ENCODE measurements at places on chromosomes 12 and 14. TPM values are rescaled to one million over a fixed set of nuclear protein-coding genes. Genes with fewer than 3 reads are reported as not detected.

CIROP gene
- not detected for total RNA-seq

GRCh38 chr14:87170179-87170578 is 822.8 kb downstream of the GALC start:
- no peak for DNase-seq

GRCh38 chr14:61545726-61546455 is 149.4 kb upstream of the HIF1A start:
- DNase-seq = peak; percentile 60

GRCh38 chr12:110266381-110266960 is 14.6 kb upstream of the ATP2A2 start:
- DNase-seq = no peak

DNA sequence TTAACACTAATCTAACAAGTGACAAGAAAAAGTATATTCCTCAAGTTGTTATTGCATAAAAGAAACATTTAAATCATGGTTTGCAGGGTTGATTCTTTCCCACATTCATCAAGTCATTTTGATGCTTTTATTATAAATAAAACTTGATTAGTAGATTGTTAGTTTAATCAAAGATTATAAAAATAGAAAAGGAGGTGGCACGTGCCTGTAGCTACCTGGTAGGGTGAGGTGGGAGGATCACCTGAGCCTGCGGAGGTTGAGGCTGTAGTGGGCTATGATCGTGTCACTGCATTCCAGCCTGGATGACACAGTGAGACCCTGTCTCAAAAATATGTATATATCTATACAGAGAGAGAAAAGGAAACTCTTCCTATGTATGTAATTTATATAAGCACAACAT is 433.2 kb upstream of the RGS6 start:
- DNase-seq = no peak

GRCh38 chr12:84946753-84947152 is 34.2 kb upstream of the SLC6A15 start:
- no peak for DNase-seq

GRCh38 chr12:104282109-104282508 is 21.4 kb upstream of the EID3 start:
- no peak for DNase-seq

NFKBIA gene
- total RNA-seq = 107 TPM

GLIPR1L1 gene
- total RNA-seq = not detected

DNA sequence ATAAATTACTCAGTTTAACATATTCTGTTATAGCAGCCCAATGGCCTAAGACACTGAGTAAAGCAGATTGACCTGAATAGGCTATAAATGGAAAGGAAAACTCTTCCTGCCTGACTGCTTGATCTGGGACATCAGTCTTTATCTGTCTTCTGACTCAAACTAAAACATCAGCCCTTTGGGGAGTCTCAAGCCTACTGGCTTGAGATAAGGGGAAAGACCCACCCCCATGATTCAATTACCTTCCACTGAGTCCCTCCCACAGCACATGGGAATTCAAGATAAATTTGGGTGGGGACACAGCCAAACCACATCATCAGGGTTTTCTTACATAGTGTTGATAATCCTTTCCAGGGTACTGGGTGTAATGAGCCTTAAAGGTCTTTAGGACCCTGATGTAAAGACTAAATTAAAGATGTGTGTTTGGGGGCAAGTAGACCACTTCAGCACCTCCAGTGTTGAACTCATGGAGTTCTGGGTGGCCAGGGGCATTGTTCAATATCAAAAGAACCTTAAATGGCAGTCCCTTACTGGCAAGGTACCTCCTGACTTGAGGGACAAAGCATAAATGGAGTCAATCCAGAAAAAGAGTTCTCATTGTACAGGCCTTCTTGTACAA is 67.8 kb downstream of the TSHR start:
- no peak for DNase-seq

CELA1 gene
- total RNA-seq = not detected

DNA sequence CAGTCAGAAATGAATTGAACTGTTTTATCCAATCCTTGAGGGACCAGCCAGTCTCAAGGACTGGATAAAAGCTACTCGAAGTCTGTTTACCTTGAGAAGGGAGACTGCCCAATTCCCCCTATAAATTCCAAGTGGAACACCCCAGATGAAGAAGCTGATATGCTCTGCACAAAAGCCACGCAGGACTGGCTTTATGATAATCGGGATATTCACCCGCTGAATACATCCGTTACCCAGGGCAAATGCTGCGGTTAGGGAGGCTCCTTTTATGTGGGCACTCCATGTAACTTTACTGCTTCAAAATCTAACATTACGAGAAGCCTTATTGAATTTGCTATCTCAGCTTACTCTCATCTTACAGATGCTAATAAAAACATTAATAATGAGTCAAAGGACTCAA is 119.1 kb downstream of the DENND5B start:
- no peak for DNase-seq

- no peak for DNase-seq
Observed at GRCh38 chr12:17344649-17345048, 738.7 kb upstream of the LMO3 start.

BIN2 gene
- 4.7 TPM for total RNA-seq

RIPK3 gene
- 0.97 TPM for total RNA-seq

- DNase-seq = no peak
Observed at GRCh38 chr14:103526247-103526913, 2.6 kb upstream of the TRMT61A start.

DNA sequence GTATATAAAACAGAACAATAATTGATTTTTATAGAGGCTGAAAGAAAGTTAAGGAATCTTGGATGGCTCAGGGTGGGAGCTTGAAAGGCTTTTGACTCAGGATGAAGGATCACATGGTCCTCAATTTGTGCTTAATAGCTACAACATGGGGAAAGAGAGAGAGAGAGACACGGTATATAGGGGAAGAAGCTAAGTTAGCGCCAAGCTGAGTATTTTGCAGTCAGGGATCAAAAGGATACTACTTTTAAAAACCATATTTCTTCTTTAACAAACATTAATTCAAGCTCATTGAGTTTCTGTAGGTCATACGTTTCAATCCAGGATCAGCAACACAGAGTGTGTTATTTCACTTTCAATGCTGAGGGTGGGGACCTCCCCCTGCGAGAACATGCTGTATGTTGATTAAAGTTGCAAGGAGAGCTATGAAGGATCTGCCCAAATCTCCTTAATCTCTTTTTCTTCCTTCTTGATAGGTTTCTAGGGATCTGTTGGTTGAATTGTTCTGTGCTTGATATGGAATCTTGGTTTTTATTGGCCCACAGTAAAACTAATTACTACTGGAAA is 133.1 kb upstream of the NUDT4 start:
- no peak for DNase-seq

GRCh38 chr14:103019826-103020225 is 37.5 kb downstream of the CDC42BPB start:
- no peak for DNase-seq

KLRC1 gene
- total RNA-seq = not detected

DNA sequence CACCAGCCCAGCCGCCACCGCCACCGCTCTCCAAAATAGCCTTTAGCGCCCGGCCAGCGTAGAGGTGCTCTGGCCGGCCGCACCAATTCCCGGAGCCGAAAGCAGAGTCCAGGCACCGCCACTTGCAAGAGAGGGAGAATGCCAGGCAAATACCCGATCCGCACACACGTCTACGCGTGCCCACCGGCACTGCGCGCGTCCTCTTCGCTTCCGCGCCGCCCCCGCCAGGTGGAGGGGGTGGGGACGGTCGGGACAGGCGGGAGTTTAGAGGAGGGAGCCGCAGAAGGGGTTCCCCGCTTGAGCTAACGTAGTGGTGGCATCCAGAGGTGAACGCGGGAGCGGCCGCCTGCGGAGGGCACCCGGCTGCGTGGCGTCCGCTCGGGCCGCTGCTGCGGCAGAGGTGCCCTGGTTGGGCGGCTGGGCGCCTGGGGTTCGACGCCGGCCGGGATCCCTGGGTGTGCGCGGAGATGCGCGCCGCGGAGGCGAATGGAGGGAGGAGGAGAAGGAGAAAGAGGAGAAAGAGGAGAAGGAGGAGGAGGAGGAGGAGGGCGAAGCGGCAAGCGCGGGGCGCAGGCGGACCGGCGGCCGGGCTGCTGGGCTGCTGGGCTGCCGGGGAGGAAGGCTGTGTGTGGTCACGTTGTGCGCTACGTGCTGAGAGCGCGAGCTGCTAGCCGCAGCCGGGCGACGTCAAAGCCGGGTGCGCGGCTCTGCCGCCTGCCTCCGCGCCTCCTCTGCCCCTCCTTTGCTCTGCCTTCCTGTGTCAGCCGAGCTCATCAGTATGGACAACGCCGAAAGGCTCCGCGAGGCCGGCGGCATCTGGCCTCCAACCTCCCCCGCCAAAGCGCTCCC is at the start of gene MDGA2:
TSS of gene MDGA2 (minus strand) at position 140 of the 849 bp plus-strand sequence.
- DNase-seq = peak; percentile 38

DNA sequence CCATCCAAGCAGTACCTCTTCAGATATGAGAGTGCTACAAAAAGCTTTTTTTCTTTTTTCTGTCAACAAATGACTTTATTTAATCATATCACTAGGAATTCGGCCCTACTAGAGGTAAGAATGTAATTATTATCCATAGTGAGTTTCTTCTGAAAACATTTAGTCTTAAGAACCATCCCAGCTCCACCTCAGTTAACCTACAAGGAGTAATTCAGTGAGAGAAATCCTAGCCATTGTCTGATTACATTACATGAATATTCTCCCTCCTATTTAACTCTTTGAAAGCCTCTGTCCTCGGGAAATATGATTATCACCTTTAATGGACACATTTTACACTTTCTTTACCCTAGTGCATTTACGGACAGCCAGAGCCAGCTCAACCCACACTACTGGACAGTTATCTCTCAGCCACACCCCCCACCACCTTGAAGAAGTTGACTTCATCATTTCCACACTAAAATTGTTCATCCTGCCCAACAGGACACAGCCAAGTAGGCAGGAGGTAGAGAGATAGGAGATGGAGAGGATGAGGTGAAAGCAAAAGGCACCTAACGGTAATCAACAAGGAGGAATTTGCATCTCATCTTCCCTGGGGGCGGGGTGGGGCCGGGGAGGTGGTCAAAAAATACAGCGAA is 1.3 kb downstream of the PPFIA2 start:
- DNase-seq = no peak

DNA sequence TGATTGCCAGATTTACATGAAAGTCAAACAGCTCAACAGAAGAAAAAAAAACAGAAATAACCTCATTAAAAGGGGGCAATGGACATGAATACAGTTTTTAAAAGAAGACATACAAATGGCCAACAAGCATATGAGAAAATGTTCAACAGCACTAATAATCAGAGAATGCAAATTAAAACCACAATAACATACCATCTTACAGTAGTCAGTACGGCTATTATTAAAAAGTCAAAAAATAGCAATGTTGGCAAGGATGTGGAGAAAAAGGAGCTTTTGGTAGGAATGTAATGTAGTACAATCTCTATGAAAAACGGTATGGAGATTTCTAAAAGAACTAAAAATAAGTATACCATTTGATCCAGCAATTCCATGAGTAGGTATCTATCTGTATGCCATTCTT is 272.1 kb downstream of the CEP128 start:
- no peak for DNase-seq

DNA sequence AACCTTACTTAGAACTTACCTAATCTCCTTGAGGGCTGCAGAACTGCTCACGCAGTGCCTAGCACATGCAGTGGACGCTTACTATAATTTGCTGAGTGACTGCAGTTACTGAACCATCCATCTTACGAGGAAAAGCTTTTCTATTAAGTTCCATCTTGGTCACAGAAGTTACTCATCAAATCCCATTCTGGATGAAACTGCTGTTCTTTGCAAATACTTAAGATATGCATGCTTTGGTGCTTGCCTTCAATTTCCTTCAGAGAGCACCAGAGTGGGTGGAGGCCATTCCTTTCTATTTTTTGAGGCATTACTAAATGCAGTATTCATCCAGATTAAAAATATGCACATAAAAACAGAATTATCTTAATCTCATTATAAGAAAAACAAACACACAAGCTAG is 17.7 kb upstream of the PELI2 start:
- DNase-seq = no peak

DNA sequence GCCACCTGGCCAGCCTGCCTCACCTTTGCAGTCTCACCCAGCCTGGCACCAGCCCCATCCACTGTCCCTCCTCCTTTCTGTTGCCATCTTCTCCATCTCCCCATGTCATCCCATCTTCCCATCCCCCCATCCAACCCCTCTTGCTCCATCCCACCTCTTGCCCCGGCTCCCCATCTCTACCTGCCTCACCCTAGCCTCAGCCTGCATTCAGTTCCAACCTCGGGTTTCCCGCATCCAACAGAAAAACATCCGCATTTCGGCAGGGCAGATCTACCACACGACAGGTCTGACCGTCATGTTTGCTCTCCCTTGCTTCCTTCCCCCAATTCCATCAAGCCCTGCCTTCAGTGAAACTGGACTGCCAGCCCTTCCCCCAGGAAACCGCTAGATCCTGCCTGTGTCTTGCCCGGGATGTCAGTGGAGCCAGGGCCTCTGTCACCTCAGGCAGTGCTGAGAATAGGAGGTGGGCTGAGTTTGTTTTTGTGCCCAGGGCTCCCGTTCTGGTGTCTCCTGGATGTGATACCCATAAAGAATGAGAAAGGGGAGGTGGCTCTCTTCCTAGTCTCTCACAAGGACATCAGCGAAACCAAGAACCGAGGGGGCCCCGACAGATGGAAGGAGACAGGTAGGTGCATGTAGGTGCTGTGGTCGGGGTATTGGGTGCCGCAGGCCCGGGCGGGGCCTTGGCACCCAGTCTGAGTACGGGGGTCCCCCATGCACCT is 2.5 kb downstream of the KCNH3 start:
- DNase-seq = no peak
